Frontal cortex (tissue), 4 donors: ENCODE measurements at places on chromosomes 4 and X.

DNA sequence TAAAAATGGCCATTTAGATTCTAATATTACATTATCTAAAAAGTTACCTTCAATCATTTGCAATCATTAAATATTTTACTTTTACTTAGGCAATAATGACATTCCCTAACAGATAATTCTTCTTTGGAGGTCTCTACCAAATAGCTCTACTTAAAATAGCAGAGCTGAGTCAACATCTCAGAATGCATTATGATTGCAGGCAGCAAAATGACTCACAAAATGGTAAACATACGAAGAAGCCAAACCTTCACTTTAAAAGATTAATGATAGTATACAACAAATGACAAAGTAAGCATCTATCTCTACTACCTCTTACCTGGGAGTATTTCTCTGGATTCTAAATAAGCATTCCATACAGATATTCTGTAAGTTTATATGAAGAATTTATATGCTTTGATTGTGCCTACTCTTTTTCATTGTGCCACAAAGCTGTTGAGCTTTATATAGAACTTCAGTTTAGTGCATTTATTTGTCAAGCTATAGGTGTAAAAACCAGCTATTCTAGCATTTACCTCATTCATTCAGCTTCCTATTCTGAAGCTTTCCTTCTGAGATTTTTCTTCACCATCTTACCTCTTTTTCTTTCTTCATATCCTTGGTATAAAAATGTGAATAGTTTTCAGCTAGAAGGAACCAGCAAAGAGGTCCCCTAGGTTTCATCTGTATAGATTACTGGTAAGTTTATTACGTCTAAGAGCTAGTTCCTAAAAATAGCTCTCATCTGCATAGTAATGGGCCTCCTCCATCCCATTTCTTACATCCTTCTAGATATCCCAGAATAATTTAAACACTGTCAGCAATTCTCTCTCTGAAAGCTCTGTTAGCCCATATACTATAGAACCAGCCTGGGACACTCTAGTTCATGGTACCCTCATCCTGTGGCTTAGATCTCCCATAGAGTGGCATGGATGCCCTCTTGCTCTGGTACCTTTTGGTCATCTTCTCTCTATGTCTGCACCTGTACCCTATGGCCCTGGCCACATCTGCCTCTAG, 17.2 kb upstream of the SPCS3 start:
- DNase-seq = no peak

- DNase-seq = no peak
Measured at GRCh38 chrX:71545364-71545763, 12.5 kb downstream of the OGT start.

GRCh38 chrX:19072372-19072771, 49.9 kb downstream of the ADGRG2 start:
- DNase-seq = no peak

- DNase-seq = no peak
Measured at GRCh38 chr4:32196950-32197688, 1477.0 kb downstream of the PCDH7 start.

DNA sequence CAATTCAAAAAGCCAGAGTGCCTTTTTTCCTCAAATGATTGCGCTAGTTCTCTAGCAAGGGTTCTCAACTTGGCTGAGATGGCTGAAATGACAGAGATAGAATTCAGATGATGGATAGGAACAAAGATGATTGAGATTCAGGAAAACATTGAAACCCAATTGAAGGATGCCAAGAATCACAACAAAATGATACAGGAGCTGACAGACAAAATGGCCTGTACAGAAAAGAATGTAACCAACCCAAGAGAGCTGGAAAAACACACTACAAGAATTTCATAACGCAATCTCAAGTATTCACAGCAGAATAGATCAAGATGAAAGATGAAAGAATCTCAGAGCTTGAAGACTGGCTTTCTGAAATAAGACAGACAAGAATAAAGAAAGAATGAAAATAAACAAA, 51.7 kb upstream of the MMAA start:
- no peak for DNase-seq

DNA sequence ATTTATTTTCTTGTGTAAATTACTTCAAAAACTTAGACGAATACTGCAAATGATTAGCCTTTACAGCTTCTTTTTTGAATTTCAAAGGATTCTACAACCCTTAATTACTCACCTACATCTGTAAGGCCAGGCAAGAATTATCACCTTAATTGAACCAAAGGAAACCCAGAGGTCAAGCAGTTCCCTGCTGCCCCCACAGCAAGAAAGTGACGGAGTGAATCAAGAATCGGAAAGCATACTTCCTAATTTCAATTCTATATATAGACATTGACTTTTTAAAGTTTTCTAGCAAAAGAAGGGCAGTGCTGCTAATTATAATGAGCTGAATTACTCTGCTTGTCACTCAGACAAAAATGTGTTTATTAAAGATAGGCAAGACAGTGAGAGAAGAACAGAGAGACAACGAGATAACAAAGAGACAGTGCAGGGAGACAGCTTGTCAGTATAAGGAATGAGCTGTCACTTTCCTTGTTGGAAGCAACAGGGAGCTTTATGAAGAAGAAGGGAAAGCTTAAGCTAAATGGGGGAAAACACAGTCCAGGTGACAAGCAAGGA, 47.5 kb upstream of the SPANXN4 start:
- no peak for DNase-seq

GRCh38 chr4:16442296-16442695, 216.0 kb upstream of the TAPT1 start:
- DNase-seq = no peak

DNA sequence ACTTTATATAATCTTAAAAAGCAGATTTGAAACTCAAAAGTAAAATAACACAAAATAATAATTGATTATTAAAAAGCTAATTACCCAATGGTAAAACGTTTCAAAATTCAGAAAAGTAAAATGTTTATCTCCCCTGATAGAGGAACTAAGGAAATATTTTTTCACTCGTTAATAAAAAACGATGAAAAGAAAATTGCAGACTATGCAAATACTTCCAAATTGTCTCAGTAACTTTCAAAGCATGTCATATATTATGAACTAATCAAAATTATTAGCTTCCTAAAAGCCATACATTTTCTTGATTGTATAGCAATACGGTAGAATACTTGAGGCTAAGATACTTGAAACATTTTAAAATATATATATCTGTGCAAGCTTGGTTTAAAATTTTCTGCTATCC, 366.3 kb downstream of the TLL1 start:
- no peak for DNase-seq

- no peak for DNase-seq
Measured at GRCh38 chr4:38780833-38781484, 1.8 kb downstream of the TLR10 start.

DNA sequence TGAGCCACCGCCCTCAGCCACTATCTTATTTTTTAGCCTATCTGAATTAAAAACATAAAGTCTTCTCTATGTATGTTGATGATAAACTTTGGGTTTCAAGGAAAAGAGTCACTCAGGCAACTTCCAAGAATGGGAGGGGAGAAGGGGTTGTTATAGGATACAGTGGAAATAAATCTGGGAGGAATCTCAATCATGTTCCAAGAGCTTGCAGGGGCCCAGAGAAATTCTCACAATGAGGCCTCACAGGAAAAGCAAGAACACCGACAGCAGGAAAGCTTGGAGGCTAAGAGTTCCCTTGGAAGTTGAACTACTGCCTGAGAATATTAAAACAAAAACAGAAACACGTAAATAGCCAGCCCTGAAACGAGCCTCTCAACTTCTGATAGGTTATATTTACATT, 384.6 kb upstream of the IGFBP7 start:
- DNase-seq = no peak

DNA sequence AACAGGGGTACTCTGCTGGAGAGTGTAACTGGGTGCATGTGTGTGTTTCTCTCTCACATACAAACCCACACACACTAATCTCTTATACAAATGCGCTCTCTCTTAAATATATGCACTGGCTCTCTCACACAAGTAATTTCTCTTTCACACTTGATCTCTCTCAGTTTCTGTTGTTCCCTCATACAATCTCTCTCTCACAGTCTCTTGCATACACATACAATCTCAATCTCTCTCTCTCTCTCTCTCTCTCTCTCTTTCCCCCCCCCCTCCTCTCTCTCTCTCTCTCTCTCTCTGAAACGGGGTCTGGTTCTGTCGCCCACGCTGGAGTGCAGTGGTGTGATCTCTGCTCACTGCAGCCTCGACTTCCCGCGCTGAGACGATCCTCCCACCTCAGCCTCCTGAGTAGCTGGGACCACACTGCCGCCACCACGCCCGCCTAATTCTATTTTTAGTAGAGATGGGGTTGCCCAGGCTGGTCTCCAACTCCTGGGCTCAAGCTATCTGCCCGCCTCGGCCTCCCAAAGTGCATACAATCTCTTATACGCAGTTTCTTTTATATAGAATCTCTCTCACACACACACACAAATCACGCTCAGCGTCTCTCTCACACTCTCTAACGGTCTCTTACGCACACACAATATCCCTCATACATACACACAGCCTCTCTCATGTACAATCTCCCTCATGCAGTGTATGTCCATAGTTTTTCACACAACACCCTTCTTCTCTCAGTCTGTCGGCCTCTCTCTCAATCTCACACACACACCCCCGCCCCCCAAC, 518 bp upstream of the FAM241A start:
- no peak for DNase-seq

DNA sequence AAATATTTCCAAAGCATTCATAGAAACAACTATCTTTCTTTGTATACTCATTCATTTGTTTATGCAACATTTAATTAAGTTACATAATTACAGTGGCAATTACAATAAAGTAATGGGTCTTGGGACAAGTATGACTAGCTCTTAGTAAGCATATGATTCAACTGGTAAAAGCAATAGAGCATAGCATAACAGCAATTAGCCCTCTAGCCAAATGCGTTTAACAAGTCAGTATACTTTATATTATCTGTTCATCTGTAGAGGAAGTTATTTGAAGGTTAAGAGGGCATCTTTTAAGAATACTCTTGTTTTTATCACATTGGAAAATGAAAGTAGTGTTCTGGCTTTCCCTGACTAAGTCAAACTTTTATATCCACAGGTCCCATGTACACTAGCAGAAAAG, 198.1 kb upstream of the UGT8 start:
- no peak for DNase-seq

DNA sequence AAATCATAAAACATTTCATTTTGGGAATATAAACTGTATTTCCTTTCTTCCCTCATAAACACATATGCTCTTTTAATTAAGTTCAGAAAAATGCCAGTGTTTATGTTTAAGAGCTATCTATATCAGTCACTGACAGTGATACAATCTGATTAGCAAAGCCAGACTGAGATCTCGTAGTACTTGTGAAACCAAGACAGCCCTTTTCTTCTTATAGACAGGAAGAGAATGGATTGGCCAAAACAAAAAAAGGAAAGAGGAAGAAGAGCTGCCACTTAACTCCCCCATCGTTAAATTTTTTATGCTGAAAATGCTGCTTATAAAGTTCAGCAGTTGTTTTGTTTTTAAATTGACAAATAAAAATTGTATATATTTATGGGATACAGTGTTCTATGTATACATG, 87.4 kb downstream of the PLAC1 start:
- no peak for DNase-seq

DNA sequence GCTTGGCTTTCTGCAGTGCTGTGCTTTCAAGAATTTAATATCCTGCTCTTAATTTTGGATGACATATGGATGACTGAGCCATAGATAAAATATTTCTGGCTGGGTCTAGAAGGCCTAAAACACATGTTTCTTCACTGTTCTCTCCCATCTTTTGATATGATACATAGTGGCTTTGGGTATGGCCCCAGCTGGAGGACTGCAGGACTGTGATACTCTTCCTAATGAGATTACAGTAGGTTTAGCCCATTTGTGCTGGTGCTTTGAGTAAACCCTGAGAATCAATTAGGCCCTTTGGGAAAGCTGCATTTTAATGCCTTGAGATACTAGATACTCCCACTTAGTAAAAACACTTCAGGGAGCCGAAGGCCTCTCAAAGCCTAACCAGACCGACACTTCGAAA, 38.0 kb downstream of the KIT start:
- no peak for DNase-seq

DNA sequence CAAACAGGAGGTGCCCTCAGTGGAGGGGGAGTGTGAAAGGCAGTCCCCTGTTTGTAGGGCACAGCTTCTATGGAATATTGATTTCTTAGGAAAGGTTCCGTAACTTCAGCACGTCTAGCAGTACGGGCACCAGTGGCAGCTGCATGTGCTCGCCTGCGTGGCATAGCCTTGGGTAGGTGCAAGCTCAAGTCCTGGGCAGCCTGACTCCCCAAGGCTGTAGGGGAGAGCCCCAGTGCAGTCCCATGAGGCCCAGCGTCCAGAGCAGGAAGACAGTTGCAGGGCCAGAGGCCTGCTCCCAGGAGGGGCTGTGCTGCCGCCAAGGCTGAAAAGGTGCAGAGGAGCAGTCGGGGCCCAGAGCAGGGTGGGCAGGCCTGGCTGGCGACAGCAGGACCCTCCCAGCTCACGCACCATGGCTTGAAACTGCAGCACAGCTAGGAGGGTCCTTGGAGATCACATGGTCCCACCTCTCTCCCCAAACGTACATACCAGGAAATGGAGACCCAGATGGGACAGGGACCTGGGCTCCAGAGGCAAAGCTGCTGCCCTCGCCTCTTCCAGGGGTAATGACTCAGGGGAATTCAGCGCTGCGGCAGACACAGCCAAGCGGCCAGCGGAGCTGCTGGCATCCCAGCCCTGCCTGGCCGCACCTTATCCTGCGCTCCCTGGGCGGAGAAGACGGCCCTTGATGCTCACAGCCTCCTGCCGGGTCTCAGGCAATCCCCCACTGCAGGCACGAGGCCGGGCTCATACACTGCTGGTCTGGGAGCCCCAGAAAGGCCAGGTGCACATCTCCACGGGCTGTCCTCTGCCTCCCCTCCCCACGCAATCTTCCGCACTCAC, 6.0 kb upstream of the DUSP9 start:
- no peak for DNase-seq

DNA sequence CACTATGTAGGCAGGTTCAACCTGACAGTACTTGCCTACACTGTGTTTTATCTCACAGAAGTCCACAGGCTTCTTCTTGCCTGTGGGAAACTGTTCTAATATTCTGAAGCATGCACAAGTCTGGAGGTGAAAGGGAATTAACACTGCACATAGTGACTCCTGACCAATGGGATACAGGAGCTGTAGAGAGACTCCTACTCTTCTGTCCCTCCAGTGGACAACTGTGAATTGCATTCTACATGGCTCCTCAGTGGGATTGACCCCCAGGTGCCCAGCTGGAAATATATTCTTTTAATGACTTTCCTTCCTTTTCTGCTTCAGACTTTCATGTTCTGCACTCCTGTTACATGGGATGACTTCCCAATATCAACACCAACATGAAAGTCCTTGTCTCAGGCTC, 8.2 kb upstream of the YIPF6 start:
- no peak for DNase-seq

- no peak for DNase-seq
Measured at GRCh38 chr4:180205276-180205675, 2037.9 kb upstream of the TENM3 start.

- no peak for DNase-seq
Measured at GRCh38 chr4:48178931-48179330, 44.9 kb upstream of the TXK start.

GRCh38 chrX:110025395-110025794, 22.5 kb downstream of the TMEM164 start:
- DNase-seq = no peak

- no peak for DNase-seq
Measured at GRCh38 chrX:132461886-132462285, 27.0 kb downstream of the MBNL3 start.
